ENCODE measurements at places on chromosomes 13 and 19. TPM values are rescaled to one million over a fixed set of nuclear protein-coding genes. Genes with fewer than 3 reads are reported as not detected.
A peak's percentile ranks its signal among the peaks of the same experiment; 100 is the strongest.

DNA sequence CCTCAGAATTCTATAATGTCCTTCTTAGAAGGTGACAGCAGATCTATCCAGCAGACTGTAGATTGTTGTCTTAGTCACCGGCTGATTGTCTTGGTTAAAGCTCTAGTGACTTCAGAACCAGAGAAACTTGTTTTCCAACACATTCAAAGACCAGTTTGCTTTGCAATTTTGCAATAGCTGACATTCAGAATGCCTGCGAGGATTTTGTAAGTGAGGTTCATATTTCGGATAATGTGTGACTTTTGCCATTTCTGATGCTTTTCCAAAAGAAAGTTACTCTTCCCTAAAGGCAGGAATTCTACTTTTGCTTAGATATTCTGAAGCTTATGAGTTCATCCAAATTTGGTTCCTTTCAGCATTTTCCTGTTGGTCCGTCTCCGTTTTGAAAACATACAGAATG, 13.2 kb downstream of the SPINT2 start:
- no peak overlapping the region for H3K27ac ChIP-seq
- H3K27me3 ChIP-seq, result no peaks in the 10 kb centered on the region
- H3K4me1 ChIP-seq, result no peaks in the 10 kb centered on the region
- H3K36me3 ChIP-seq, result no peaks in the 10 kb centered on the region
- no peak for DNase-seq
- no peak overlapping the region for H3K4me3 ChIP-seq

DNA sequence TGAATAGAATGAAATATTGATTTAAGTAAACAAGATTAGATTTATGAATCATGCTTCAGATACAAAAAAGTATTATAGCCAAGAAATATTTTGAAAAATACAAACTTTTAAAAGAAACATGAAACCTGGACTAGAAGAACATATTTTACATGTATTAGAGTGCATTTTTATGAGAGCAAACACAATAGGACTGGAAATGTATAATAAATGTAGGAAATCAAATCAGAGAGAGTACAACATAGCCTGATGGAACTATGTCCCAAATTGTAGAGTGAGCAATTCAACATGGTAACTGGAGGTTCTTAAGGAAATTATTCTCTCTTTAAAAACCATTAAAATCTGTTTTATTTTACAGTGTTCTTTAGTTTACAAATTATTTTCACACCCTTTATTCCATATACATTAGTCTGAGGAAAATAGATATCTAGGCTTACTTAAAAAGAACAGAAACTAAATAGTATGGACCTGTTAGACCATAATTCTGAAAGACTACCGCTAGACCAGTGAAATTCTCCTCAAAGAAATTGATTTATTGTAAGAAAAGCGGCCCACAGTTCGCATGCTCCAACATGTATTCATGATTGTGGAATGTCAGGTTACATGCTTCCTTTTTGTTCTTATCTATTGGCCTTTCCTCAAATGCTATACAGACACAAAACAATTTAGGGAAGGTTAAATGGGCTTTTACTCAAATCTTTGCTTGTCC, 1526.5 kb upstream of the SLC10A2 start:
- no peak overlapping the region for H3K27ac ChIP-seq
- no peaks in the 10 kb centered on the region for H3K36me3 ChIP-seq
- no peaks in the 10 kb centered on the region for H3K27me3 ChIP-seq
- H3K4me3 ChIP-seq, result no peak overlapping the region
- no peak for DNase-seq

KLK4 gene
- total RNA-seq, result not detected

GIPR gene
- total RNA-seq, result 3.9 TPM

GRCh38 chr19:6779206-6779605, 6.7 kb downstream of the VAV1 start:
- H3K27me3 ChIP-seq, result no peaks in the 10 kb centered on the region
- H3K36me3 ChIP-seq, result peaks cover 15% of the 10 kb centered on the region
- H3K4me3 ChIP-seq, result no peak overlapping the region
- DNase-seq, result no peak
- peaks cover 40% of the 10 kb centered on the region for H3K4me1 ChIP-seq

ZNF578 gene
- not detected for total RNA-seq

DNA sequence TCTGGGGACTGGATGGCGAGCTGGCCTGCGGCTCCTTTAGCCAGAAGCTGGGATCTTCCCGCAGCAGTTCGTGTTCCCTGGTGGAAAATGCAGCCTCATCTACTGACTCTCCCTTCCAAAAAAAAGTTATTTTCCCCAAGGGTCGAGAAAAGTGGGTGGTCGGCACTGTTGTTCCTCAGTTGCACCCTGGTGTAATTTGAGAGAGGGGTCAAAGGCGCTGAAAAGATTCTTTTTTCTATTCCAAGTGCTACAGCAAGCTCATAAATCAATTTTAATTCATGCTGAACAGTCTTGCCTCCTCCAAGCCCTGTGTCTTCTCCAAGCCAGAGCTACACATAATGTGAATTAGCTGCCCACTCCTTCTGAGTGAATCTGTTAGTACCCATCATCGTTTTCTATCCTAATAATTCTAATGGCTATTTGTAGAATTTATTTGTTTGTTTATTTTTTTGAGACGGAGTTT, 774 bp downstream of the SLC25A15 start:
- H3K27ac ChIP-seq, result peak overlapping the region; percentile 89
- H3K4me3 ChIP-seq, result peak overlapping the region; percentile 72
- H3K36me3 ChIP-seq, result peaks cover 9% of the 10 kb centered on the region

DNA sequence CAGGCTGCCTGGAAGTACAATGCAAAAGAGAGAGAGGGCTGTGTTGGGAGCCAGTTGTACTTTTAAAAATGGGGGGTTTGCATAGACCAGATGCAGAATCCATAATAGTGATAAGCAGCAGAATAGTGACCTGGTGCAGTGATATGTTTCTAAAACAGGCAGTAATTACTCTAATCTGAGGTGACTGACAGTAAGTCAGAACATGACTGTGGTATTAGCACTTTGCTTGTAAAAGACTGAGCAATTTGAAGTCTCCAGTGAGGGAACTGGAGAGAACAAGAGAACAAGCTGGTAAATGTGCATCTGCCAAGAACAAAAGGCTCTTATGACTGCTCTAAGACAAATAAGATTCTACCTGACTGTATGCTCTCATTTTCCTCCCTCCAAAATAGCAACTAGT, 383.4 kb downstream of the ITGBL1 start:
- no peak overlapping the region for H3K4me3 ChIP-seq
- no peaks in the 10 kb centered on the region for H3K27me3 ChIP-seq
- no peak for DNase-seq
- H3K27ac ChIP-seq, result no peak overlapping the region
- no peaks in the 10 kb centered on the region for H3K4me1 ChIP-seq
